ENCODE measurements at places on chromosomes 16 and 17. TPM values are rescaled to one million over a fixed set of nuclear protein-coding genes. Genes with fewer than 3 reads are reported as not detected.

DNA sequence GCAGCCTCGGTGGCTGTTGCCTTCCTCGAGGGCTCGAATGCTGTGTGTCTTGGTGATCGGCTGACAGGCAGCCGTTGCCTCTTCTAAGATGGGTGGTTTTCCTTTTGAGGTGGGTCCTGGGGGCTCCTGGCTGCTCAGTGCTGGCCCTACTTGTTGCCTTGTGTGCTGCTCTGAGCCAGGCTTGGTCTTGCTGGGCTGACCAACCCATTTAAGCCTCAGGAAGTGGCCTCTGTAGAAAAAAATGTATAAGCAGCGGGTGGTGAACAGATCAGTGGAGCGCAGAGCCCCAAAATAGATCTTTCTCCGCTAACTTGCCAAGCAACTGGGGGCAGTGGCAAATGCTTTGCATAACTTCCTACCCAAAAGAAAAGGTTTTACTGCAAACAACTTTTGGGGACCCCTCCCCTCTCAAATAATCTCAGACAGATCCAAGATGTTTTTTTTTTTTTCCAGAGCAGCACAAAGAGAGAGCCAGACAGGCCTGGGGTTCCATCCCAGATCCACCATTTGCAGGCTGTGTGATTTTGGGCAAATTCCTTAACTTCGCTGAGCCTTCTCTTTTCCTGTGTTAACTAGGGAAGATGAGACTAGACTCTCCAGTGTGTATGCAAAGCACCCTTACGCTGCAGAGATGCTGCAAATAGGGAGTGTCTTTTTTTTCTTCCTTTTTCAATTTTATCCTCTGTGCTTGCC is 42.5 kb downstream of the PLCG2 start:
- peak overlapping the region; percentile 56 for H3K4me3 ChIP-seq
- H3K4me1 ChIP-seq, result peaks cover 100% of the 10 kb centered on the region
- no peaks in the 10 kb centered on the region for H3K27me3 ChIP-seq
- H3K27ac ChIP-seq, result peak overlapping the region; percentile 98
- peak; percentile 94 for DNase-seq

The ALOX15B gene
- total RNA-seq, result not detected

GRCh38 chr17:75049057-75049456 is 2.0 kb downstream of the KCTD2 start:
- DNase-seq, result no peak
- peak overlapping the region; percentile 100 for H3K4me3 ChIP-seq

- H3K4me3 ChIP-seq, result no peak overlapping the region
- H3K27ac ChIP-seq, result no peak overlapping the region
- peaks cover 46% of the 10 kb centered on the region for H3K4me1 ChIP-seq
- H3K27me3 ChIP-seq, result no peaks in the 10 kb centered on the region
These were observed 963 bp upstream of the METTL22 start for GRCh38 chr16:8620535-8620934.

- no peaks in the 10 kb centered on the region for H3K4me1 ChIP-seq
- H3K27ac ChIP-seq, result no peak overlapping the region
- no peak for DNase-seq
- no peaks in the 10 kb centered on the region for H3K27me3 ChIP-seq
These were observed 648.1 kb downstream of the TOX3 start for GRCh38 chr16:51898872-51899271.

DNA sequence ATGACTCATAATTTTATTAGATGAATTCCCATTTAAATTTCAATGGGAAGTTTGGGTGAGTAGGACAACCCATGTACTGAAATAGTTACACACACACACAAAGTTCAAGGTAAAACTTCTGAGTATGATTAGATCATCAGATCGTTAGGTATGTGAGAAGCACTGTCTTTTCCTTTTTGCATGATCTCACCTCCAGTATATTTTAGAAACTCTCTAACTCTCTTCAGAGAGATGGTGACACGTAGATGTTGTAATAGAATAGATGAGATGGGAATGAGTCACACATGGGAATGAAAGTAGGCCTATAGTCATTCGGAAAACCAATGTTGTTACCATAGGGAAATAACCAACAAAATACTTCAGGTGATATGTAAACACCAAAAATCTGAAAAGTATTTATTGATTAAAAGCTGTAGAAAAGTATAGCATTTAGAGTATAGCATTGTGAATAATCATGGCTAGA is 22.2 kb downstream of the KRT23 start:
- no peaks in the 10 kb centered on the region for H3K27me3 ChIP-seq
- no peak overlapping the region for H3K27ac ChIP-seq
- H3K36me3 ChIP-seq, result no peaks in the 10 kb centered on the region
- H3K4me3 ChIP-seq, result no peak overlapping the region
- no peaks in the 10 kb centered on the region for H3K4me1 ChIP-seq

GRCh38 chr17:82238472-82239201 is 9.8 kb downstream of the SLC16A3 start:
- peaks cover 12% of the 10 kb centered on the region for H3K4me1 ChIP-seq
- H3K36me3 ChIP-seq, result no peaks in the 10 kb centered on the region
- no peak overlapping the region for H3K27ac ChIP-seq
- H3K4me3 ChIP-seq, result no peak overlapping the region
- no peaks in the 10 kb centered on the region for H3K27me3 ChIP-seq
- DNase-seq, result no peak

GRCh38 chr17:61160204-61160603 is 239.4 kb upstream of the TBX2 start:
- no peaks in the 10 kb centered on the region for H3K27me3 ChIP-seq
- H3K27ac ChIP-seq, result no peak overlapping the region
- no peak for DNase-seq
- no peaks in the 10 kb centered on the region for H3K4me1 ChIP-seq
- no peak overlapping the region for H3K4me3 ChIP-seq

DNA sequence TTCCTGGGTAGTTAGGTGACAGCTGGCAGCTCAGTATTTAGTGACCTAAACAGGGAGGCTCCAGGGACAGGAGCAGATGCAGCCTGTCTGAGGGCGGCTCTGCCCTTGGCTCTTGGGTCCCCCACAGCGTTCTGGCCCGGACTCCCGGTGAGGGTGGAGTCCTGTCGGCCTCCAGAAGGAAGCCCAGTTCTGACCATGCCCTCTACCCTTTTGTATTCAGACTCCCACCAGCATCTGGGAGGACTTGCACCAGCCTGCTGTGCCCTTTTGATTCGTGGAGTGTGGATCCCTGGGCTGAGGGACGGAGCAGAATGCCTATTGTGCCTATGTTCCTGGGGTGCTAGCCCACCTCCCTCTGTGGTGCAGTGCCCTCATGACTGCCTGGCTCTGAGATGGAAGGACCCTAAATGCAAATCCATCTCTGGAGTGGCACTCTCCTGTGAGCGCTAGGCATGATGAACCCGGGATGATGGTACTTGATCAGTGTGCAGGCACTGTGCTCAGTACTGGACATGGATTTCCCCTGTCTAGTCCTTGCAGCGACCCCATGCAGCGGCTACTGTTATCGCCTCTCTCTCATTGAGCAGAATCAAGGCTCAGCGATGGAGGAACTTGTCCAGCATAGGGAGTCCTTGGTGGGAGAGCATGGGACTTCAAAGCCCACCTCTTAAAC is 123.1 kb downstream of the SNX29 start:
- H3K27ac ChIP-seq, result no peak overlapping the region
- no peaks in the 10 kb centered on the region for H3K36me3 ChIP-seq
- H3K4me1 ChIP-seq, result no peaks in the 10 kb centered on the region
- no peak for DNase-seq
- no peak overlapping the region for H3K4me3 ChIP-seq

The C17orf107 gene
- 0.43 TPM for total RNA-seq

DNA sequence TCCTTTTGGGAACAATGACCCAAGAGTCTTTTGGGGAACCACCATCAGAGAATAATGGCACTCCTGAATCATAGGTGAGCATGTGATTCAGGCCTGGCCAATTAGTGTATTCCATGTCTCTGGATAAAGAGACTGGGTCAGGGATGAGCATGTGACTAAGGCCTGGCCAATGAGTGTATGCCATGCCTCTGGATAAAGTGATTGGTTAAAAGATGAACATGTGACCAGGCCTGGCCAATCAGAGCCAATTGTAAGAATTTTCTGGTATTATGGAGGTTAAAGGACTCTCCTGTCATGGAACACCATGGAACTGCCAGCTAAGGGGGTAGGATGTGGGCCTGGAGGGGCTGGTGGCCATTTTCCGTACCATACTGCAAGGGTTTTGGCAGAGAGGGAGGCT is 194.3 kb downstream of the C16orf78 start:
- DNase-seq, result peak; percentile 63
- H3K27ac ChIP-seq, result no peak overlapping the region
- H3K36me3 ChIP-seq, result no peaks in the 10 kb centered on the region
- no peak overlapping the region for H3K4me3 ChIP-seq
- H3K27me3 ChIP-seq, result no peaks in the 10 kb centered on the region

- no peak overlapping the region for H3K4me3 ChIP-seq
- DNase-seq, result no peak
- no peaks in the 10 kb centered on the region for H3K27me3 ChIP-seq
- no peak overlapping the region for H3K27ac ChIP-seq
- H3K36me3 ChIP-seq, result no peaks in the 10 kb centered on the region
- H3K4me1 ChIP-seq, result no peaks in the 10 kb centered on the region
These were observed 13.0 kb upstream of the SALL1 start for GRCh38 chr16:51163894-51164566.

DNA sequence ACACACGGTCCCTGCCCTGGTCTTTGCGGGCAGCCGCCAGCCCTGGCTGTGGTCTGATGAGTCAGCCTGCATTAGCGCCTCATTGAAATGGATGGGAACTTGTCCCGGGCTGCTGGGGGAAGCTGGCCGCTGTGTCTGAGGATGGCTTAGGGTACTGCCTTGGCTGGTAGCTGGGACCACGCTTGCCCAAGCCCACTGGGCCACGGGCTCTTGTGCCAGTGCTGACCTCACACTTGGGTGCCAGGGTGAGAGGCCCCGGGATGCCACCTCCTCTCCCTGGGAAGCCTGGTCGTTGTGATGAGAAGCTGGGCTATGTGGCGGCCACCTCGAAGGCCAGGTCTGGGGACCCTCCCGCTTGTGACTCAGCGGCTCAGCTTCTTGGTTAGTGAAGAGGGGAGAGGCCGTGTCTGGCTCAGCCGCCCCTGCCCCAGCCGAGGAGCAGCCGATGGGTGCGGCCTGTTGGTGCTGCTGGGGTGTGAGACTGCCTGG is 10.7 kb downstream of the CACNA1H start:
- no peaks in the 10 kb centered on the region for H3K36me3 ChIP-seq
- no peaks in the 10 kb centered on the region for H3K4me1 ChIP-seq
- DNase-seq, result no peak
- H3K27ac ChIP-seq, result no peak overlapping the region
- H3K27me3 ChIP-seq, result no peaks in the 10 kb centered on the region
- H3K4me3 ChIP-seq, result no peak overlapping the region

The C16orf74 gene
- 13.3 TPM for total RNA-seq

- no peak for DNase-seq
- no peak overlapping the region for H3K27ac ChIP-seq
- no peak overlapping the region for H3K4me3 ChIP-seq
- H3K4me1 ChIP-seq, result no peaks in the 10 kb centered on the region
- no peaks in the 10 kb centered on the region for H3K27me3 ChIP-seq
These were observed 3.5 kb upstream of the SALL1 start for GRCh38 chr16:51154271-51155171.

The EVPL gene
- 0.07 TPM for total RNA-seq

The PTGES3L gene
- 0.11 TPM for total RNA-seq

- no peak overlapping the region for H3K27ac ChIP-seq
- H3K27me3 ChIP-seq, result no peaks in the 10 kb centered on the region
- H3K4me1 ChIP-seq, result no peaks in the 10 kb centered on the region
- no peak overlapping the region for H3K4me3 ChIP-seq
These were observed 32.0 kb downstream of the KSR1 start for GRCh38 chr17:27488231-27488630.

The DCAKD gene
- 29.8 TPM for total RNA-seq

GRCh38 chr16:77531752-77532151 is 96.9 kb upstream of the ADAMTS18 start:
- H3K27ac ChIP-seq, result no peak overlapping the region
- no peaks in the 10 kb centered on the region for H3K27me3 ChIP-seq
- no peak overlapping the region for H3K4me3 ChIP-seq
- DNase-seq, result no peak
- no peaks in the 10 kb centered on the region for H3K4me1 ChIP-seq
- H3K36me3 ChIP-seq, result no peaks in the 10 kb centered on the region

DNA sequence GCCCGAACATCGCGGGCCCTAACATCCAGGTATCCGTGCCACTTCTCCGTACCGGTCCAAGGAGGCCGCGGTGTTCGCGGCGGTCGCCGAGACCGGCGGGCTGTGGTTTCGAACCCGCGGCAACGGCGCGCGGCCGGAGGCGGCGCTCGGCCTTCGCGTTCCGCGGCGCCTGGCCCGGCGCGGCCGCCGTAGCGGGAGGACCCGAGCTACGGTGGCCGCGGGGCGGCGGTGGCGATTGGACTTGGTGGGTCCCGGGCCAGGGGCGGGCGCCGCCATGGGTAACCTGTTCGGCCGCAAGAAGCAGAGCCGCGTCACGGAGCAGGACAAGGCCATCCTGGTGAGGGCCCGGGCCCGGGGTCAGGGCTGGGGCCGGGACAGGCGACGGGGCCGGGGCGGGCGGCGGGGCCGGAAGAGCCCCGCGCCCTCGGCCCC is at the start of gene CHMP6:
Gene CHMP6, plus strand, starts transcription at position 197 of the 432 bp plus-strand sequence. Its CDS starts 78 bp downstream, at position 275.
- H3K36me3 ChIP-seq, result no peaks in the 10 kb centered on the region
- no peak within 1 kb of the TSS for H3K27ac ChIP-seq
- H3K4me1 ChIP-seq, result peaks cover 36% of the 10 kb centered on the region
- H3K27me3 ChIP-seq, result no peaks in the 10 kb centered on the region
- peak within 1 kb of the TSS; percentile 98 for H3K4me3 ChIP-seq
- peak; percentile 90 for DNase-seq

GRCh38 chr17:46013502-46014165 is 14.6 kb downstream of the STH start:
- H3K27me3 ChIP-seq, result no peaks in the 10 kb centered on the region
- no peak for DNase-seq
- 0 out of 2 replicates have a peak, but pooled peaks cover 3% of the 10 kb centered on the region for H3K36me3 ChIP-seq
- no peak overlapping the region for H3K4me3 ChIP-seq
- H3K4me1 ChIP-seq, result no peaks in the 10 kb centered on the region

The TVP23A gene
- not detected for total RNA-seq

DNA sequence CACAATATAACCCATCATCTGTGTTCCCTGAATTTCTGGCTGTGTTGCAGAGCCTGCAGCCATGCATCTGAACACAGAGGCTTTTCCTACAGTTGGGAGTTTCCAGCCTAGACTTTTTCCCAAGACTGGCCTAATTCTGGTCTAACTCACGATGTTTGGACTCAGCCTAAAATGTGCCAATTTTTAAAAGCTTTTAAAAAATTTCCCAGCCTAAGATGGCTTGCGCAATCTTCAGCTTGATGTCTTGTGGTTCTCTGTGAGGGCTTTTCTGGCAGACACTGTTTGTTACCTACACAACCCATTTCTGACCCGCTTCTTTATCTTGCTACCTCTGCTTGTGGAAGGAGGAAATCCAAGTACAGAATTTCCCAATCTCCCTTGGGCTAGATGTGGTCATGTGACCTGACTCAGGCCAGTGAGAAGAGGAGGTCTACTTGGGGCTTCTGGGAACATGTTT is 72.7 kb upstream of the GAS7 start:
- H3K4me3 ChIP-seq, result no peak overlapping the region
- H3K27me3 ChIP-seq, result no peaks in the 10 kb centered on the region
- no peak overlapping the region for H3K27ac ChIP-seq
- no peaks in the 10 kb centered on the region for H3K36me3 ChIP-seq
- DNase-seq, result no peak
